ENCODE measurements at places on chromosomes 5 and 9.

DNA sequence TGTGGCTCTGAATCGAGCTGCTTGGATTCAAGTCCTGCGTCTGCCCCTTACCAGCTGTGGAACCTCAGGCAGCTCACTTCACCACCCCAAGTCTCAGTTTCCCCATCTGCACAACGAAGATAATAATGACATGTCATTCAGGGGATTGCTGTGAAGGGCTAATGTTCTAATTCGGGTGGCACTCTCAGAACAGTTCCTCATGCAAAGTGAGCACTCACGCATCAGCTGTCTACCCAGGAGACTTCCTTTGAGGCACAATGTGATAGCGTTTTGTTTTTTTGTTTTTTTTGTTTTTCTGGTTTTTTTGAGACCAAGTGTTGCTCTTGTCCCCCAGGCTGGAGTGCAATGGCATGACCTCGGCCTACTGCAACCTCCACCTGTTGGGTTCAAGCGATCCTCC is 56.4 kb downstream of the NTNG2 start:
- no peak for DNase-seq

DNA sequence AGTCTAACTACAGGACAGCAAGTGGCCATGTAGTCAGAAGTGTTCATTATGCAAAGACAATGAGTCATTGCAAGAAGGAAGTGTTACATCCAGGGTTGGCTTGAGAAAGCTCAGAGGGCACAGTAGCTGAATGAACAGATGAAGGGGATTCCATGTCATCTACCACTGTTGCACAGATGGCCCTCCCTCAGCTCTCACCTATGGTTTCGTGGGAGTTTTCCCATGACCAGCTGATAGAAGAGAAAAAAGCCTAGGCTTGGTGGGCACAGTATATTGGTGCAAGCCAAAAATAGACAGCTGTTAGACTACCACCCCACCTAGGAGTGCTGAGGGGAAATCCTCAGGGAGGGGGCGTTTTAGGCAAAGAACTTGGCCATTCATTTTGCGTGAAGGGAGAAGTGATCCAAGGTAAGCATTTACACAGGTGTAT is 217.0 kb downstream of the DMRT2 start:
- no peak for DNase-seq

DNA sequence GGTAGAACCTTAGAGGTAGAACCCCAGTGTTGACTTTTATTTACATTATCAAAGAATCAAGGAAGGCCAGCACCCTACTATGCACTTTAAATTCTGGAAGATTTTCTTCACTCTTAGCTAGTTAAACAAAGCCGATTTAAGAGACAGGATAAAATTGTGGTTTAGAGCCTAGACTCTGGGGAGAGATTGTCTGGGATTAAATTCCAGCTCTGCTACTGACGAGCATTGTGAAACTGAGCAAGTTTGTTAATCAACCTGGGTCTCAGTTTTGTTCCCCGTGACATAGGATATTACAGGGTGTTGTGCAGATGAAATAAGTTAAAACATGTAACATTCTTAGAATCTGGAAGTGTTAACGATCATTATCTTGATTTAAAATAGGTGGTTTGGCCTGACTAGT is 83.5 kb downstream of the FEM1C start:
- DNase-seq = no peak

- no peak for DNase-seq
Observed at GRCh38 chr5:13357929-13358328, 586.6 kb downstream of the DNAH5 start.

GRCh38 chr5:73129143-73129542 is 8.8 kb downstream of the TMEM171 start:
- no peak for DNase-seq

DNA sequence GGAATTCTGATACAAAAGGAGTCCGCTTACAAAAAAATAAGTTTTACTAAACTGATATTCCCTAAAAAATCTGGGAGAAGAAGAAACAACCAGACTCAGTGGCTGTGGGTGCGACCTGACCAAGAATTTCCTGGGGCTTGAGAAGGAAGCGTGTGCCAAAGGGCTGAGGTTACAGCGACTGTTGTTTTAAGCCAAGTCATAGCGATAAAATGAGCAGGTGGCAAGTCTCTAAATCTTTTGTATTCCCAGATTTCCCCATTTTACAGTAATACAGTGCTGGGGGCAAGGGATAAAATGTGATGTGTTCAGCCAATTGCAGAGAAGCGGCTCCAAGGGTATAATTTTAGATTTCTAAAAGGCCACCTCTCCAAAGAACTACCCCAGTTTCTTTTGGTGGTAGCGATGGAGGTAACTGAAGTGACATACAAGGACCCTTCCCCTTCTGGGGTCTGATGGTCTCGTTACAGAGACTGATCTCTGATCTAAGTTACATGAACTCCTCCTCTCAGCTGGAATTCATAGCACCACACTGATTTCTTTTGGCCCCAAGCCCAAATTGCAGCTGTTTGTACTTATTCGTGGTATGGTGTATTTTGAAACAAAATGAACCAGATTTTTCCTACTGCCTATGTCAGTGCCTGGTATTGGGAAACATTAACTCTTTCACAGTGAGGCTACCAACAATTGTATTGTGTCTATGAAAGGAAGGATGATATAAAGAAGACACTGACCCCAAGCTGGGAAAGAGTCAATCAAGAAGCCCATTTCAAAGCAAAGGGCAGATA is 41.6 kb downstream of the LPAR1 start:
- no peak for DNase-seq

- no peak for DNase-seq
Observed at GRCh38 chr9:133113949-133114885, 6.8 kb downstream of the RALGDS start.

DNA sequence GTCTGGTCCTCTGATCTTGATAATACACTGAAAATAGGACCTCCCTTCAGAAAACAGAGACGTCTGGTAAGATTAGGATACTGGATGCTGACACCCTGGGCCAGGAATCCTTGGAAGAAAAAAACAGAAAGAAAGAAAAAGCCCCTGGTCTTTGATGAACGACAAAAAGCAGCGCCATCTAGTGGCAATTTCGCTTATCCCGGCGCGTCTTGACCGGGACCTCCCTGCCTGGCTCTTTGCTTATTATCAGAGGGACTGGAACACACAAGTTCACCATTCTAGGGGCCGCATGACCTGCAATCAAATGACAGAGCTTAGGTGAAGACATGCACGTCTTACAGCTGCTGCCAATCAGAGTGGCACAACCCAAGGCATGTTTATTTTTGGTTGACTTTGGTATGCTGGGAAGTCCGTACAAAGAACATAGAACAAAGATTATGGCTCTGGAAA is 114.9 kb upstream of the NFIB start:
- peak; percentile 82 for DNase-seq

DNA sequence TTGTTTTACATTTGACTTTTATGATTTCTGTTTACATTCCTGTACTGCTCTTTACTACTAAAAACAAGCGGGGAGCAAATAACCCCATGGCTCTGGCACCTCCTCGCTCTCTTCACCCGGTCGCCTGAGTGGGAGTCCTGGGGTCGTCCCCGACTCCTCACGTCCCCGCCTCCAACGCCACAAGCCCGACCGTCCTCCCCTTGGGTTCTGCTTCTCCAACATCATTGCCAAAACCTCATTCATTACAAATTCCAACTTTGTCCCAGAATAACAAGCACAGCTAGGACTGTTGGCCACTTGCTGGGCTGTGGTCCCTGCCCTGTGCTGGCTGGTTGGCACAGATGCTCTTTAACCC is 35.1 kb downstream of the MRPL36 start:
- no peak for DNase-seq

GRCh38 chr9:17063535-17064135 is 71.2 kb upstream of the CNTLN start:
- DNase-seq = no peak

GRCh38 chr5:155651-156410 is 35.5 kb upstream of the LRRC14B start:
- no peak for DNase-seq

DNA sequence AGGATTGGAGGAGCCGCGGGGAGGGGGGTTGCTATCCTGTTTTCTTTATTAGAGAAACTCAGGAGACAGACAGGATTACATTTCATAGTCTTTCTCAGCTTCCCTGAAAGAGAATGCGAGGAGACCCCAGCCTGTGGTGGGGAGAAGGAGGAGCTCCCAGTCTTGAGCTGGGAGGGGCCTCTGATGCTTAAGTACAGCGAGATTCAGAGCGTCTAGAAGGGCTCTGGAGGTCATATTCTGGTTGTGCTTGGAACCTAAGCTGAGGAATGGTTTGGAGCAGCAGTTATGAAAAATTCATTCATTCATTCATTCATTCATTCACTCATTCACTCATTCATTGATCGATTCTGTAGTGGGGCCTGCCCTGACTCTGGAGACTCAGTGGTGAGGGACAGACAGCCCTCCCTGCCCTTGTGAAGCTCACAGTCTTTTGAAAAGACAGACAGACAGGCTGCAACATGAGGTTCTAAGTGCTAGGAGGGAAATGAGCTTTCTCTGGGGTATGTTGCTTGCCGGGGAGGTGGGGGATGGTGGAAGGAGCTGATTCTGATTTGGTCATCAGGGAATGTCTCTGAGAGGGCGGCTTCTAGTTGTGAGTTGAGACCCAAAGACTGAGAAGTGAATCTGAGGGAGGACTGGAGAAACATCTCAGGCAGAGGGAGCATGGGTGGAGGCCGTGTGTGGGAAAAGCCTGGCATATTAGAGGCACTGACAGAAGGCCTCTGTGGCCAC is 2.5 kb upstream of the SPRY4 start:
- DNase-seq = no peak

DNA sequence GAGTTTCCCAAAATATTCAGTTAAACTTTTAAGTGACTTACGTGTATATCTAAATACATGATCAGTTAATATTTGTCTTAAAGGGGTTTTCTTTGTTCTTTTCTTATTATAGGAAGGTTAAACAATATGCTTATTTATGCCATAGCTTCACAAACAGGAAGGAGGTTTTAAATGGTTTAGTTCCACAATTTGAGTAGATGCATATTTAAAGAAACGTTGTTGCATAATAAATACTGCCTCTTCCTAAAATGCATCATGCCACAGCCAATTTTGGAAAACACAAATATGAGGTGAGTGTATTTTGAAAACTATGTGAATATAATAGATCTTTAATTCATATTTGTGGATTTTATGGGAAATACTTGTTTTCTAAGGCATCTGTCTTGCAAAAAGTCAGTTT is 2.5 kb upstream of the ADRB2 start:
- DNase-seq = no peak

GRCh38 chr5:145554399-145554798 is 280.7 kb downstream of the PRELID2 start:
- DNase-seq = no peak

GRCh38 chr9:16217943-16218701 is 652.3 kb downstream of the BNC2 start:
- no peak for DNase-seq

DNA sequence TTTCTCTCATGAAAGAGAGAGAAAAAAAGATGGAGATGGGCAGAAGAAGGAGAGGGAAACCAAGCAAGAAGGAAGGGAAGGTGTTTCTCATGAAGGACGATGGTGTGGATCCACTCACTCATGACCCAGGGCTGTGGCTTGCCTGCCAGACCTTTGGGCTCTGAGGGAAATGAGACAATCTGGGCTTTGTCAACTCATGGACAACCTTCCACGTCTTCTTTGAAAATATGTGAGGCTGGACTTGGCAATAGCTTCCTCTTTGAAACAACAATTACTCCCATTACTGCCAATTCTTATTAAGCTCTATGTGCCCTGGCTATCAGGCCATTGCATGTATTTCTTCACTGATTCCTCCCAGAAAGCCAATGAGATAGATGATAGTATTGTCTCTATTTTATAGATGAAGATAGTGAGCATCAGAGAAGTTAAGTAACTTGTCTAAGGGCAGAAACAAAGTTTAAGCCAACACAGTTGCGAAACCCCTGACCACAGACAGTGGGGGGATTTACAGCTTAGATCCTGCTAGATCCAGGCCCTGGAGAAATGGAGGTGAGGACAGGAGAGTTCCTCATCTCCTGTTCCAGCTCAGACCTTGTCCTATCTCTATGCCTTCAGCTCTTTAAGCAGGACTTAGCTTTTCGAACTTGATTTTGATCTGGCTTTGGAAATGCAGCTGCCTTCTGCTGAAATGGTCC is 132.4 kb downstream of the GCNT1 start:
- DNase-seq = no peak

GRCh38 chr9:92525306-92525705 is 10.5 kb downstream of the ECM2 start:
- DNase-seq = no peak

DNA sequence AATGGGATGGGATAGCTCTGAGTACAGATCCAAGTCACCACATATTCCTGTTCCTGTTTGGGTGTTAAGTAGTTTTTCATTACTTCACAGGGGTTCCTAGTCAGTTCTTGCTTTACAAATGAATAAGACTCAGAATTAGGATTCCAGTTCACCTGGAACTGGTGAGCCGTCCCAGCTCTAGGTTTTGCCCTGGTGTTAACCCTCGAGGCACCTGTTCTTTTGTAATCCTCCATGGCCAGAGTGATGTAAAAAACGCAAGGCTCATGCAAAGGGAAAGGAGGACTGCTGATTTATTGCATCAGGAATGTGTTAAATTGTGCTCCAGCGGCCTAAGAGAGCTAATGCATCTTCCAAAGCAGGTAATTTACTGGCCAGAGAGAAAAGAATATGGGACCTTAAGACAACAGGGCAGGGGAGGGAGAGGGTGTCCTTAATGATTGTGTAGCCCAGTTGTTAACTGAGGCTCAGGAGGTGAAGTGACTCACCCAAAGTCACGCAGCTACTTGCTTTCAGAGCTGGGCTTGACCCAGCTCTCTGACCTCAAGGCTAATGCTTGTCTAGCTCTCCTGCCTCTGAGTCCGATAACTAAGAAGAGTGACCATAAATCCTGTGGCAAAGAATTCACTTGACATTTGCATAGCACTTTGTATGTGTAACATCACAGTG is 70.5 kb downstream of the DMRT2 start:
- no peak for DNase-seq

- no peak for DNase-seq
Observed at GRCh38 chr9:35862328-35862727, 7.9 kb downstream of the OR13J1 start.

GRCh38 chr5:143066556-143067281 is 296.5 kb downstream of the ARHGAP26 start:
- DNase-seq = no peak

DNA sequence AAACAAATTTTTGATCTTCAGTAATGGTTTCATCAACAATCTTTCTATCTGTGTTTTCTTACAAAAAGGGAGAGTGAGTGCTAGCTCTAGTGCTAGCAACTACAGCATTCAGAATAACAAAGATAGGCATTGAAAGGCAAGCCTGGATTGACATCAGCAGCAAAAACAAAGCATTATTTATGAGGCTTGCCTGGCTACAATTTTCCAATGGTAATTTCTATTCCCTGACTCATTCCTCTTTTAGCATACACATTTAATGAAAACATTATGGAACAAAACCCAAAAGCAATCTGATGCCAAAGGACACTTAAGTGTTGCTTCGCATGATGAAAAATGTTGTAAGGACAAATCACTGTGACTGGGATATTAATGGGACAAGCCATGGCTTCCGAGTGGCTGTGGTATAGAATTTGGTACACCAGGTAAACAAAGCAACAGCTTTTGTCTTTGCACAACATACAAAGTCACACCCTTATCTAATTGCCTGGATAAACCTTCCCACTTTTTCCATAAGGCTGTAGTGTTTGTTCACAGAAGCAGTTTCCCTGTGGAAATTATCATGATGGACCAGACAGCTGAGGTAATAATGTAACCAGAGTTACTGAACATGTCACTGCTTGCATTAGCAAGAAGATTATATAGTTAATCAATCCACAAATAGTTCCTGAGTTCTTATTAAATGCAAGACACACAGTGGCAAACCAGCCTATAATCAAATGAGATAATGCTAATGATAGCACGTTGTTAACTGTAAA is 179.8 kb upstream of the EDIL3 start:
- no peak for DNase-seq

GRCh38 chr5:88674356-88675167 is 208.4 kb downstream of the MEF2C start:
- no peak for DNase-seq
